Esophagus muscularis mucosa (tissue), 4 donors: ENCODE measurements at places on chromosomes 5 and 9.
A peak's percentile ranks its signal among the peaks of the same experiment; 100 is the strongest.

DNA sequence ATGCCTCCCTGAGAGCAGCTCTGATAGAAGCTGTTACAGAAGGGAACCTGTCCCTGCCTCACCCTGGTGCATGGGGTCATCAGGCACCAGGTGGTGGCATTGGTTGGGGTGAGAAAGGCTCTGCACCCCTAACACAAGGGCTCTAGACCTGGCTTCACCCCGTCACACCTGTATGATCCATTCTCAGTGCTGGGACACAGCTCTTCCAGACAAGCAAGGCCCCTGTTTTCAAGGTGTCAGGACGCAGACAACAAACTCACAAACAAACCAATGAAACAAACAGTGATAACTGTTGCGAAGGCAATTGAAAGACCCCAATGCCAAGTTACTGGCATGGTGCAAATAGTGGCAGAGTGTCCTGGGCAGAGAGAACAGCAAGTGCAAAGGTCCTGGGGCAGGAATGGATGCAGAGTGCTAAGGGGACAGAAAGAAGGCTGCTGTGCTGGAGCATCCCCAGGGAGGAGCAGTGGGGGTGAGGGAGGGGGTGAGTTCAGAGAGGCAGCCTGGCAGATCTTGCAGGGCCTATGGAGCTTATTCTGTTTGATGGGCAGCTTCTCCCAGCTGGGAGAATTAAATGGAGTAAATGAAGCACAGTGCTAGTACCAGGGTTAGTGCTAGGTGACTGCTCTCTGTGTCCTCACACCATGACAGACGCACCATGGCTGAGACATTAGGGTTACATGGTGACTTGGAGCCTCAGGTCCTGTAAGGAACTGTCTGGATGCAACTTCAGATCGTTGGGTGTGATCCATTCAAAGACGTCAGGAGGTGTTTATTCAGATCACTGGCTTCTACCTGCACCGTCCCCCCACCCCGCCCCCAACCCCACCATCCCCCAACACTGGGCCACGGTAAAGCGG lies 67.9 kb upstream of the UNC5A start:
- peak; percentile 83 for DNase-seq

DNA sequence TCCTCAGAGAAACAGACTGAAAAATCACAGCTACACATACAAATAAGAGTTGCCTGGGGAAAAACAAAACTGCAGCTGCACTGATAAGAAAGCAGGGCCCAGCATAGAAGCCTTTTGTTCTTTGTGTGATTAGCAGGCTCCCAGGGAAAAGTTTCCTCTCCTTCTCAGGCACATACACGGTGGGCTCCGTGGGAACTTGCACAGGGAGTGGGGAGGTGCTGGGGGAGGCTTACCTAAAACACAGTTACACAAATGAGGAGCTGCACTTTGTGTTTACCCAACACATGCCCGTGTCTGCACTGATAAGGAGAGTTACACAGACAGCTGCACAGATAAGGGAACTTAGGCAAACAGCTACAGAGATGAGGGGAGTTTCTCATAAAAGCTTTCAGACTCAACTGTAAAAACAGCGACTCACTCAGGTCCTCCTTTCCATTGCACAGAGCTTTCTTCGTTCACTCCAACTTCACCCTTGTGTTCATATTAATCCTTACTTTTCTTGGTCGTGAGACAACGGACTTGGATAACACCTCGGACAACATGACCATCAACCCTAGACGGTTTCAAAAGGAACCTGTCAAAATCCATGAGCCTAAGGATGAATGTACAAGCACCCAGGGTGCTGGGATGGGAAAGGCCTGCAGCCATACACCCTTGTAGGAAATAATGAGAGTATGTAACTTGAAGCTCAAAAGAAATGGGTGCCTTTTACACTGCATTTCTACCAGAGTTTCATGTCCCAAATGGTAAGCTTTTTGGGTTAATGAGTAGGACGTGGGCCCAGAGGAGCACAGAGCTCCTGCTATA lies 50.8 kb downstream of the SERINC5 start:
- DNase-seq: no peak

DNA sequence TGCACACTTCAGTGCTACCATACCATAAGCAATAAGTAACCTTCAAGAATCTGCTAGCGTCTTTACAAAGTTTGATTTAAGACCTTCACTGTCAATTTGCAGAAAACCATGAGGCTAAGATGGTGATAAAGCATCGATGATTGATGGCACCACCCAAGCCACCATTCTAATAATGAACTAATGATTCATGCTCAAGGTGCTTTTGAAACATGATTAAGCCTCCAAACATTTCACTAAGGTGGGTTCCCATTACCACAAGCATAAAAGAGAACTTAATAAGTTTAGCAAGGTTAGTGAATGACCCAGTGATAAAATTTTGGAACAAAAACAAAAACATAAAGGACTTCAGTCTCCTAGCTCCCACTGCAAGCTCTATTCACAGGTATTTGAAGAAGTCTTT lies 214.7 kb downstream of the FBXL17 start:
- no peak for DNase-seq

DNA sequence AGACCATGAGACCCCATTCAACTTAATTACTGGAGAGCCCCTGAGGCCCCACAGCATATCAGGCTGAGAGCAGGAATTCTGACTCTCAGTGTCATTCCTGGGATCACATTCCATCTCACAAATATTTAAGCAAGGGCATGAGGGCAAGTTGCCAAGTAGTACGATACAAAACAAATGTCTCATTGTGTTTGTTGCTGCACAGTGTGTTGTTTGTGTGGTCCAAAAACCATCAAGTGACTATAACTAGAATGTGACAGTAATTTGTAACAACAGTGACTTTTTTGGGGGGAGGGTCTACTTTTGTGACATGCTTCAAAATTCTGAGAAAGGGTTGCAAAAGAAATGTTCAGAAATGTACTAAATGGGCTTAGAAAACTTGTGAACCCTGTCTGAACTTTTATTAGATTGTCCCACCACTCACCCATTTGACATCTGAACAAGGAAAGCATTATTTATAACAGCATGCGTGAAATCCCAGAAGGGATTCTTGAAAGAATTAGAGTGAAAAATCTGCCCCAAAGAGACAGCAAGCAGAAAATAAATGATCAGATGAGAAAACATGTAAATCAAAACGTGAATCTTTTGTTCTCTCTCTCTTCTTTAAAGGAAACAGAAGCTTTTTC lies 347.0 kb downstream of the NTRK2 start:
- DNase-seq: no peak

GRCh38 chr5:151216781-151217180 lies 7.1 kb downstream of the CCDC69 start:
- DNase-seq: no peak

GRCh38 chr5:73948720-73949119 lies 322.7 kb downstream of the ARHGEF28 start:
- peak; percentile 37 for DNase-seq

DNA sequence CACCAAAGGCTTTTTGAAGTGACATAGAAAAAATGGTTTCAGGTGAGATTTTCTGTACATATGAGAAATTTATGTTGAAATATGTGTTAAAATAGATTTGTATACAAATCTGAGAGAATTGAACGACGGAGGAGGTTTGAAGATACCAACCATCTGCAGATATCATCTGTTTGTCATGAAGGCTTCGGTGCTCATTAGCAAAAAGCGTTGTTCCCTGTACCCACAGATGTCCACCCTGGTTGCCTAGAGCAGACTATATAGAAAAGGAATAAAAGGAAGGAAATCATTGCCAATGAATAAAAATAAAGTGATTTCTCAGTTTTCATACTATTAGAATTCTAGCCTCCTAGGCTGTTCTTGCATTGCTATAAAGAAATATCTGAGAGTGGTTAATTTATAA lies 2262.8 kb upstream of the ACO1 start:
- no peak for DNase-seq

DNA sequence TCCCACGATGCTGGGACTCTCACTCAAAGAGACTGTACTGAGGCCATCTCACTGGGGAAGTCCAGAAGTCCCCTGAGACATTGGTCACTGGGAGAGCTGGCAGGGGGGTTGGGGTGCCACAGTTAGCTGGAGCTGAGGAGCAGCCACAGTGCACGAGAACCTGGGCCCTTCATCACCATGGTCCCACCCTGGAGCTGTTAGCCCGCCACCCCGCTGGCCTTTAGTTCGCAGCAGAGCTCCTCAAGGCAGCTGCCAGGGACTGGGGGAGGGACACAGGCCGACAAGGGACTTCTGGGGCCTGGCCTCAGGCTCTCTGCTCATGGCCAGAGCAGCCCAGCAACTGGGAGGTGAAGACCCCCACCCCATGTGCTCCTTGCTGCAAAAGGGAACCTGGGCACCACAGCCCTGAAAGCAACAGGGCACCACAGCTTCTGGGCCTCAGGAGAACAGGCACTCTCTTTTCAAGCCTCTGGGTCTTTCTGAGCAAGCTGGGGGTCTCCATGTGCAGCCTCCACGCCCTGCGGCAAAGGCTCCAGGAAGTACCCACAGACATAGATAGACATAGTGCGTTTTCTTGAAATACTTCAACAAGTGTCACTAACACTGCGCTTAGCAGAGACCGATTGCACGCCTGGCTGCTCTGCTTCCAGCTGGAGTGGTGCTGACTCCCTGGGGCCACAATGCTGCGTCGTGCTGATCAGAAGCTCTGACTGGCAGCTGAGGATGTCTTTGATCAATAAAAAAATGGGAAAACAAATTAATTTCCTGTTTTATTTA lies 46.0 kb downstream of the VAV2 start:
- DNase-seq: no peak

DNA sequence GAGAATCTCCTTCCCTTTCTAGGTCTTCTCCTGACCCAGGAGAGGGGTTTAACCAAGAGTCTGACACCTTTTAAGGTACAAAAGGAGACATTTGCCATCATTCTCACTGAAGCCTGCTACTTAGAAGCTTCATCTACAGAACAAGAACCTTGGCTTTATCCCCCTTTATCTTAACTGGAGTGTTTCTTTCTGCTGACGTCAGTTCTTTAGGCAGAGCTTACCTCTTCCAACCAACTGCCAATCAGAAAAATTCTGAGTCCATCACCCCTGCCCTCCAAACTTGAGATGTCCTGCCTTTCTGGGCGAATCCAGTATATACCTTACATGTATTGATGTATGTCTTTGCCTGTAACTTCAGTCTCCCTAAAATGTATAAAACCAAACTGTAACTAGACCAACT lies 37.2 kb downstream of the PLEKHG4B start:
- peak; percentile 50 for DNase-seq

DNA sequence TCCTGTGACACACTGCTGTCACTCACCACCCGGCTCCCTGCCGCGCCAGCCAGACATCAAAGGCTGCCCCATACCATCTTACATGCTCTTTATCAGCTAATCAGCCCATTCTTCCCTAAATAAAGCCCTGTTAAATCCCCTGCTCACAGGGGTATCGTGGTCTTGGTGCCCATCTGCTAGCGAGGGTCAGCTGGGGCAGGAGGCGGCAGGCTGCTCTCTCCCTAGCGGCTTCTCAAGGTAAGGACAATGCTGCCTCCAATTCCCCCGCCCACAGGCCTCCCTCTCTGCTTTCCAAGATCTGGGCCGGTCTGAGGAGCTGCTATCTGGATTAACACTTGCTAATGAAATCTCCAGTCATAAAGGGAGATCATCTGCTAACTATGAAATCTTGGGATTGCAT lies 26.8 kb downstream of the BARHL1 start:
- DNase-seq: no peak

- DNase-seq: no peak
Observed at GRCh38 chr5:115396688-115397087, 100.2 kb upstream of the CCDC112 start.

- DNase-seq: no peak
Observed at GRCh38 chr5:170591054-170591453, 87.2 kb downstream of the KCNIP1 start.

DNA sequence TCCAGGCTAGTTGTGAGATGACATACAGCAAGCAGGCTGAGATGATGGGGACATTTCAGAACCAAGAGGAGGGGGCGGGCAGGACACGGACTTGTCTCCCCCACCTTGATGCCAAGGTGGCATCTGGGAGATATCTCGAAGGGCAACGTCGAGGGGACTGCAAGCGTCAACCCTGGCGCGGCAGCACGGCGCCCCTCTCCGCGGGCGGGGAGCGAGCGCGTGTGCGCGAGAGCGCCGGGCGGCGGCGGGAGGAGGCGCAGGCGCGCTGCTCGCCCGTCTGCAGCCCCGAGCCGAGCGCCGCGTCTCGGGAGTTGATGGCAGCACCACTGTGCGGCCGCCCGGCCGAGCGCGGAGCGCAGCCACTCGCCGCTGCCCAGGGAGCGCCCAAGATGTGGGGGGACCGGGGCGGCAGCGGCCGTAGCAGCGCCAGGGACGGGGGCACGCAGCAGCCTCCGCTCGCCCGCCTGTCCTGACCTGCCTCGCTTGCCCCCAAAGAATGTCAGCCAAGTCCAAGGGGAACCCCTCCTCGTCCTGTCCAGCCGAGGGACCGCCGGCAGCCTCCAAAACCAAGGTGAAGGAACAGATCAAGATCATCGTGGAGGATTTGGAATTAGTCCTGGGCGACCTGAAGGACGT lies at the start of gene PRR16:
Gene PRR16 (plus strand): TSS at position 310 of the 636 bp plus-strand sequence.
- DNase-seq: no peak
